ENCODE measurements at places on chromosomes 7 and 10. TPM values are rescaled to one million over a fixed set of nuclear protein-coding genes. Genes with fewer than 3 reads are reported as not detected.

The CALHM1 gene
- not detected for total RNA-seq

The PVRIG gene
- total RNA-seq = 30.1 TPM

The THSD7A gene
- not detected for total RNA-seq

GRCh38 chr7:52154382-52154781, 837.8 kb upstream of the COBL start:
- no peak for DNase-seq
- H3K4me3 ChIP-seq = no peak overlapping the region
- H3K27me3 ChIP-seq = no peaks in the 10 kb centered on the region
- H3K27ac ChIP-seq = no peak overlapping the region
- no peaks in the 10 kb centered on the region for H3K36me3 ChIP-seq

DNA sequence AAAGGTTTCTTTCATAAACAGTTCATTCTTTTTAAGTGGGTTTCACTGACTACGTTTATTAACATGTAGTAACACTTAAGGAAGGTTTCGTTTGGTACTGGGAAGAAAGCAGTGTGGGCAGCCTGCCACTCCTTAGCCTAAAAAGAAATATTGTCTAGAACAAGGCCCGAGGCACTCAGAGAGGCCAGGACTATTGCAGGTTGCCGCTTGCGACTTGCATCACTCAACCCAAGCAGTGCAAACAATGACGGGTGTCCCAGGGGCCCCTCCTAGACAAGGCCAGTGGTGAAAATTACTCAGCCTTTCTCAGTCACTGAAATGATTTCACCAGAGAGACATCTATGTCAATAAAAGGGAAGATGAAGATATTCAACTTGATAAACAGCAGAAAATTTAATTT, 243.9 kb downstream of the SNX13 start:
- DNase-seq = no peak
- no peaks in the 10 kb centered on the region for H3K27me3 ChIP-seq
- no peak overlapping the region for H3K27ac ChIP-seq
- no peak overlapping the region for H3K4me3 ChIP-seq
